Heart left ventricle (tissue), 16 donors: ENCODE measurements at places on chromosomes 12 and 14.

DNA sequence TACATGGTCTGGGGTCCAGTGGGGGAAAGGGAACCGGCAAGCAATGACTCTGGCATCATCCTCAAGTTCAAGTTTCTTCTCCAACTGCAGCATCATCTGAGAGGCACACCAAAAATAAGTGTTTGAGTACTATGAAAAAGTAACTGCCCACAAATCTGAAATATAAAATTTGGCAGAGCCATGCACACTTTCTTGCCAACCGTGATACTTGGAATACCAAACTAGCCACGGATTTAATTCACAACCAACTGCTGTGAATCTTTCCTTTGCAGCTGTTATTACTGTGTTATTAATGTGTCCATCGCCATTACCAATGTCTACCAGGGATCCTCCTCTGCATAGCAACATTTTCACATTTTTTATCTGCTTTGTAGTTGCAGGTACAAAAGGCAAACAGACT, 74.6 kb downstream of the GXYLT1 start:
- DNase-seq = no peak

- no peak for DNase-seq
Observed at GRCh38 chr12:113612076-113612728, 140.5 kb upstream of the LHX5 start.

- no peak for DNase-seq
Observed at GRCh38 chr12:32230613-32230993, 124.0 kb downstream of the BICD1 start.

- no peak for DNase-seq
Observed at GRCh38 chr12:103810111-103810510, 30.9 kb downstream of the NT5DC3 start.

GRCh38 chr14:94515426-94515825, 6.2 kb upstream of the SERPINA12 start:
- no peak for DNase-seq

DNA sequence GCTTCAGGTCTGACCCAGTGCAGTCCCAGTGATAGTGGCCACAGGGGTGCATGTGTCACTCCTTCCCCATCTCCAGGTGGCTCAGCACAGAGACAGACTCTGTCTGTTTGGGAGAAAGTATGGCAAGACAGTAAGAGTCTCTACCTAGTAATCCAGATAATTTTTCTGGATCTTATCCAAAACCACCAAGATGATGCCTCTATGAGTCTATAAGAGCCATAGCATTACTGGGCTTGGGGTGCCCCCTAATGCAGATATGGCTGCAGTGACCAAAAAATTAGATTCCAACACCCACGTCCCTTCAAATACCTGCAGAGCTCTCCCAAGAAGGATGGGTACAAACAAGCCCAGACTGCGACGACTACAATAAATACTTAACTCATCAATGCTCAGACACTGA, 123.8 kb downstream of the GRIP1 start:
- DNase-seq = no peak

DNA sequence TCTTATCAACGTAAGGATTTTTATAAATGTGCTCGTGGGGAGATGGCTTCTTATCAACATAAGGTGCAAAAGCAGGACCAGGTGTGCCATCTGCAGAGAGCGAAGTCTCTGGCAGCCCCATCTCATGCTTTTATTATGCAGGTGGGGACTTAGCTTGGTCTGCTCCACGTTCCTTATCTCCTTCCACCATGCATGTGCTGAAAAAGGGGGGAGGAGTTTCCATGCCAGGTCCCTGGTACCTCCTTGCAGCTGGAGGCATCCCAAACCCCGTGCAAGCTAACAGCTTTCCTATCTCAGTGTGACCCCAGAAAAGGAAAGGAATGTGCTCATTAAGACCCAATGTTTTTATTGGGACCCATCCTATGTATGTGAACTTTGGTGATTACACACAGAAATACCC, 608.5 kb downstream of the TMEM121 start:
- no peak for DNase-seq

DNA sequence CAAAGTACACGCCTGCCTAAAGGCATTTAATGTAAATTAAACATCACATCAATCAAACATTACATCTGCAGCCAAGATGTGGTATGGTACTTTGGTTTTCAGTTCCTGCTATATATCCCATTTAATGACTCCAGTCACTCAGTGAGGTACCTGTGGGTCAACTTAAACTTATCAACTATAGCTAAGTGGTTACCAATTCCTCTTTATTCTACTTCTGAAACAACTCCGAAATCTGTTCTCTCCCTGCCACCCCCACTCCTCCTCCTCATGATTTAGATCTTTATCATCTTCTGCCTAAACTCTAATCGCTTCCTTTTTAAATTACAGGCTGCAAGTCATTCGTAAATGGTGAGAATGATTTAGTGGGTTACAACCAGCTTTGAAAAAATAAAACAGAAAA, 57.9 kb downstream of the BCL2L14 start:
- DNase-seq = no peak

GRCh38 chr12:77339610-77340009, 274.2 kb upstream of the E2F7 start:
- no peak for DNase-seq

GRCh38 chr14:103520657-103521437, 1.8 kb downstream of the CKB start:
- DNase-seq = peak; percentile 92

GRCh38 chr14:31362746-31363145, 57.6 kb downstream of the HEATR5A start:
- DNase-seq = no peak

- no peak for DNase-seq
Observed at GRCh38 chr14:29097476-29097875, 330.9 kb downstream of the FOXG1 start.

DNA sequence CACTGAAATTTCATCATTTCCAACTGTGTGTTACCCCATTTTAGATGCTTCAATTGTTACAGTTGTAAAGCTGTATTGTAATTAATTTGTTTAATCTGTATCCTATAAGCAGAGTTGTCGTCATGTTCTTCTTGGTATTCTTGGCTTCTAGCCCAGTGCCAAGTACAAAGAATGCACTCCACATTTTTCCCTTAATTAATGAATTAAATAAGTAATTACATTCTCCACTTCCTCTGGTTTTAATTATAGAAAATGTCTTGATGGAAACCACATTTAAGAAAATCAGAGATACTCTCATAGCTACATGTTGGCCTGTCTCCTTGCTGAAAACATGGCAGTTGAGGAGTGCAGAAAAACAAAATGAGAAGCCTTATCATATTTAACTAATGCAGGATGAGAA, 746 bp downstream of the DNAI7 start:
- no peak for DNase-seq

- no peak for DNase-seq
Observed at GRCh38 chr12:112716099-112717093, 75.2 kb upstream of the RPH3A start.

DNA sequence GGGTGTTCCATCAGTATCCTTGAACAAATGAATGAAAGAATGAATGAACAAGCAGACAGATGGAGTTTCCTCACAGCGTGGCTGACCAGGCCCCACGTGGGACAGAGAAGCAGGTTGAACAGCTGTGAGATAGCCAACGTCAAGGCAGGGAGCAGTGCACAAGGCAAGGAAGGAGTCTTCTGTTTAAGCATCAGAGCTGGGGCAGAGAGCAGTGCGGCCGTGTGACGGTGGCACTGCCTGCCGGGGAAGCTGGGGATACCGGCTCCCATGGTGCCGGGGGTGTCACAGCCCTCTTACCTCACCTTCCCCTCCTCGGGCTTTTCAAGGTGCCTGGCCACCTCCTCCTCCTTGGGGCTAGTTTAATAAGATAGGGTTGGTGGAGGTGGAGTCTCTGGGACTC, 73.2 kb upstream of the GPATCH2L start:
- DNase-seq = no peak

DNA sequence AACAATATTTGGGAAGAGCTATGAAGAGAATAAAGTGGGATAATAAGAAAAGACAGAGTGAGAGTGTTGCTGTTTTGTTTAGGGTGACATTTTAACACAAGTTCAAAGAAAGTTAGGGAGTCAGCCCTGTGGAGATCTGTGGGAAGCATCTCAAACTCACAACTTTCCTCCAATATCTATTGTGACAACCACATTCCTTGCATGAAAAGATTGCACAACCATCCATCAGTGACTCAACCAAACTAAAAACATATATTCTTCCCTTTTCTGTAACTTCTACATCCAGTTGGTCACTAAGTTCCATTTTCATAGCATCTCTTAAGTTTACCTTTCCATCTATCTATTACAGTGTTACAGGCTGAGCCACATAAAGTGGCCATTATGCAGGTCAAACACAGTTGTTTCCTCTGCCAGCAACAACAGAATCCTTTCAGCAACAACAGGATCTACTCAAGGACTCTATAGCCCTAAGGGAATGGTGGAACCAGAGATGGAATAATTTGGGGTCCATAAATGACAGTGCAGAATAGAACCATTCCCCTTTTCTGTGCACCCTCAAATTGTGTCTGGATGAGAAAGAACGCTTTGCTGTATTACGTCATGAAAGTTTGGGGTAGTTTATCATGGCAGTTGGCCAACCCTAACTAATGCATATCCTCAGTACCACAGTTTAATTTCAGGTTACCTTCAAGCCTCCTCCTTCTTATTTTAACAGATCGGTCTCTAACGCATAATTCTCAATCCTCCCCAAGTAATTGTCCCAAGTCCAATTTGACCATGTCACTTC, 118.8 kb downstream of the ST8SIA1 start:
- no peak for DNase-seq

- no peak for DNase-seq
Observed at GRCh38 chr12:11555743-11556625, 93.5 kb upstream of the ETV6 start.

- DNase-seq = peak; percentile 64
Observed at GRCh38 chr12:46371718-46372543, 642 bp downstream of the SLC38A2 start.

- DNase-seq = no peak
Observed at GRCh38 chr14:30698463-30698862, 76.3 kb downstream of the SCFD1 start.

- DNase-seq = peak; percentile 86
Observed at GRCh38 chr12:123519141-123520001, 14.1 kb downstream of the RILPL1 start.

- no peak for DNase-seq
Observed at GRCh38 chr14:65749287-65749686, 336.8 kb downstream of the FUT8 start.

DNA sequence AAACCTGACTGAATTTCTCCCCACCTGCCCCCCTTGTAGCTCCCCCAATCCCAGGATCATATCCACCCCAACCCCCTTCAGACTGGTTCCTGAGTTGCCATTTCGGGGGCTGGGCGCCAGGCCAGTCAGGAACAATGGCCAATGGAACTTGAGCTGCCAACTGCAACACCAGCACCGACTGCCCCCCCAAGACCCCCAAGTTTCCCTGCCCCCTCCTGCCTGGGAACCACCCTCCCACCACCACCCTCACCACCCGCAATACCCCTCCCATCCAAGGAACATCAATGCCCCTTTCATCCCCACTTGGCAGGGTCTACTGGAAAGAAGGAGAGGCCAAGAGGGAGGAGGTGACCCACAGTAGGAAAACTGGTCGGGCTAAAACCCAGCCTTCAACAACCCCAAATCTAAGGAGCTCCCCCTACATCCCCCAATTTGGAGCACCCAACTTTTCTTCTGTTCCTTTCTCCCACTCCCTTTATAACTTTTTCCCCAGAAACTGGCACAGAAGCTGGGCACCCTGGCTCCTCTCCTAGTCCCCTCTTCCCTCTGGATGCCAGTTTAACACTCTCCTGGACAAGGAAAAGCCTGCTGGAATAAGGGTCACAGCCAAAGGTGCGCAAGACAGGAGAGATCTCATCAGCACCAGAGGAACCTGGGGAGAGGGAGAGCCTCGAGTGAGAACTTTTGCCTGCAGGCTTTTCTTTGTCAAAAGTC, 1.6 kb upstream of the NDRG2 start:
- DNase-seq = no peak

- no peak for DNase-seq
Observed at GRCh38 chr14:88312257-88312656, 10.8 kb downstream of the KCNK10 start.

DNA sequence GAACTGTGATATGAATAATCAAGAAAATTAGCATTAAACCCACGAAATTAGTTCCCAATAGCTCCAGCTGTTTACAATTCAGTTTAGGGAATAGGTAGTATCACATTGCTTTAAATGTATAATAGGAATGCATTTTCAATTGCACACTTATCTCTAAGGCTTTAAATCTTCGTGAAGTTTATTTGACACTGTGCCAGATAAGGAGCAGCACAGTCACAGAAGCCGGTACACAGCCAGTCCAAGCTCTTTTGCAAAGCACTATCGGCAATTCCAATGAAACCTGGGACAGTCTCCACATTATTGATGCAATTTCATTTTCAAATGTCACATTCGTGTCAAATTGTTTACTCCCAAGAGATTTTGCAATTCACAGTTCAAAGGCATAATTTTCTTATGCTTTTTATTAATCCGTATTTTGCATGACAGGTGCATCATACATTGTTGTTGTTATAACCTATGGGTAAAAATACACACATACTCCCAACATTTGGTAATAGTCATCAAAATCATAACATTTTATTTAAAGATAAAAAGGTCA, 602.8 kb downstream of the RPS29 start:
- no peak for DNase-seq

DNA sequence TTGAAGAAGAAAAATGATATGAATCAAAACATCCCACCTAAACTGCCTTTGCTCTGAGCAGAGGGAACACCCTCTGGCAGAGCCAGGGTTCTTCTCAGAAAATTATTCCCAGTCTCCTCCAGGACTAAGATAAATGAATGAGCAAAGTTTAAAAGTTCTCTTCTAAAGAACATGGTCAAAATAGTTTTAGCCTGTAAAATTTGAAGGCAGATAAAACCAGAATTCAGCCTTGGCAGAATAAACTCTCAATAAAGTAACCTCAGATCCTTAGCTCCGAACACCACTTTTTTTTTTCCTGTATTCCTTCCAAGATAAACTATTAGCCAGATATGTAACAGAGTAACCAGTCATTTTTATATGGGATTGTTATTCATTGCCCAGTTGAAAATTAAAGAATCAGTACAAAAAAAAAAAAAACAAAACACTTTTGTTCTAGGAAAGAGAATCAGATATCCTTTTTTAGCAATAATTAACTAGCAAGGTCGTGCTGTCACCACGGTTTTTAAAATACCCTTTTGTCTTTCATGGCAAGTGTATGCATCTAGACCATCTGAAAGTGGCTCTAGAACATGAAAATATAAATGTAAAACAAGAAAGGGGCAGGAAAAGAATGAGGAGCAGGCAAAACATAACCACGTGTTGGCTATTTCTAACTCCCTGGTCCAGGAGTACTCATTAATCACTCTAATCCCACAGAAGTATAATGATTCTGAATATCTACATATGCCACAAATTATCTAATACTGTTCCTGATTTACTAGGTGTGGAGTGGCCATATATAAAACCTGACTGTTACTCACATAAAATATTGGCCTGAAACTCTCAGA, 60.8 kb downstream of the CAPZA3 start:
- no peak for DNase-seq

DNA sequence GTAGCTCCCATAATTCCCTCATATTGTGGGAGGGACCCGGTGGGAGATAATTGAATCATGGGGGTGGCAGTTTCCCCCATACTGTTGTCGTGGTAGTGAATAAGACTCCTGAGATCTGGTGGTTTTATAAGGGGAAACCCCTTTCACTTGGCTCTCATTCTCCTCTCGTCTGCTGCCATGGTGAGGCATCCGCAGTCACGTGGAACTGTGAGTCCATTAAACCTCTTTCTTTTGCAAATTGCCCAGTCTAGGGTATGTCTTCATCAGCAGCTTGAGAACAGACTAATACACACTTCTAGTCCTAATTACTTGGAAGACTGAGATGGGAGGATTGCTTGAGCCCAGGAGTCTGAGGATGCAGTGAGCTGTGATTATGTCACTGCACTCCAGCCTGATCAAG, 64.4 kb downstream of the TMX1 start:
- no peak for DNase-seq
